ENCODE measurements at places on chromosomes 2 and 18.
A peak's percentile ranks its signal among the peaks of the same experiment; 100 is the strongest.

DNA sequence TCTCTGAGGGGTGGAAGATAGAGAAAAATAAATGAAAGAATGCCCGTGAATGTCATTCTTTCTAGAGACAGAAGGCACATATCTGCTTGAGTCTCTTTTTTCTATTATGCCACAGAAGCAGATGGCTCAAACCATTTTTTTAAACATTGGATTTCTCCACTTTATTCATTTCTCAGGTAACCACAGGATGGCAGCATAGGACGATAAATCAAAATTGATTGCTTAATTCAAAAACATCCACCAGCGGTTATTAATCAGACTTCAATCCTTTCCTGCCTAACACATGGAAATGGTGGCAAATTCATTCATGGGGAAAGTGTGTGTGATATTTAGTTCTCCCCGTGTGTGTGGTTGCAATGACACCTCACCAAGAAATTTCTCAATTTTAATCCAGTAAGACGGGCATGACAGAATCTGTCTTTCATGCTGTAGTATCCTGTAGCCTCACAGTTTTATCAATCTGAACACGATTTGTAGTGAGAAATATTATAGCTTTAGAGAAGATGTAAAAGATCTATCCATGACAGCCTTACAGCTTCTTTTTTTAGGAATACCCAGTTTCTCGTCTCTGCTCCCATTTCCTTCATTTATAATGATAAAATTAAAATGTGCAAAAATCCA, 72.2 kb downstream of the DSC3 start:
- DNase-seq = no peak

DNA sequence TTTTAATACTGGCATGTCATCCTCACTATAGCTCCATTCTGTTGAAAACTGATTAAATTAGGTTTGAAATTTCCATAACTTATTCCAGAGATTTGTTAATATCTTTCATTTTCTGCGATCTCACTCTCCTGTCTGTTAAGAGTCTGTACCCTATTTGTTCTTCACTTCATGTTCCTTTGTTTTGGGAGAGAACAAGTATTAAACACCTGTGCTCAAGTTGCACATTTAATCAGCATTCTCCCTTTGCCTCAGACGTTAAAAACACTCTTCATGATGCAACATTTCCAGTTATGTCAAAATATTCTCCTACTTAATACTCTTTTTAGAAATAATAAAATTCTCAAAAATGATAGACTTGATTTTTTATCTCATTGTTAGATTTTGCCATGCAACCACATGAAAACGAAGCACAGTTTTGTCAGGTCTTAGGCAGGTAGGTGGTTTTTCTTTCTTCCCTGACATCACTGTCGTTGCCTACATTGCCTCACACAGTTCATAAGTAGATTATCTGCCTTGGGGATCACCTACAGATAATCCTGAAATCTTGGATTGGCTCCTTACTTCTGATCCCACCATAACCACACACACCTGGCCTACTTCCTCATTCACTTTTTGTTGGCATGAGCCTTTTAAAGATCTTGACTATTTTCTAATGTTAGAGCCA, 109.9 kb downstream of the GAREM1 start:
- no peak for DNase-seq

- no peak for DNase-seq
These were observed 52.5 kb downstream of the POMC start for GRCh38 chr2:25115902-25116301.

DNA sequence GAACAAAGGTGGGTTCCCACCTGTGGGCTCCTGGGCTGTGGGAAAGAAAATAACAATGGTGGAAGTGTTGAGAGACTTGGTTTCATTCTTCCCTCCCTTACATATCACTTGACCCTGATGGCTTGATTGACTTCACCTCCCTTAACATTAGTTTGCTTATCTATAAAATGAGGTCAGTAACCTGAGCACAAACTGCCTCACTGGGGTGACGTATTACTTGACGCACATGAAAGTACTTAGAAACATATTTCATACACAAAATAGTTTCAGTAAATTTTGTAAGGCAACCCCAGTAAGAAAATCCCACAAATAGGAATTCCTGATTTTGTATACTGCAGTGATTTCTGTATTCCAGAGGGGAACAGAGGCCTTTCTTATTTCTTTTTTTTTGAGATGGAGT, 29.4 kb upstream of the LPIN2 start:
- DNase-seq = no peak

- no peak for DNase-seq
These were observed 43.6 kb downstream of the ADI1 start for GRCh38 chr2:3475771-3476170.

DNA sequence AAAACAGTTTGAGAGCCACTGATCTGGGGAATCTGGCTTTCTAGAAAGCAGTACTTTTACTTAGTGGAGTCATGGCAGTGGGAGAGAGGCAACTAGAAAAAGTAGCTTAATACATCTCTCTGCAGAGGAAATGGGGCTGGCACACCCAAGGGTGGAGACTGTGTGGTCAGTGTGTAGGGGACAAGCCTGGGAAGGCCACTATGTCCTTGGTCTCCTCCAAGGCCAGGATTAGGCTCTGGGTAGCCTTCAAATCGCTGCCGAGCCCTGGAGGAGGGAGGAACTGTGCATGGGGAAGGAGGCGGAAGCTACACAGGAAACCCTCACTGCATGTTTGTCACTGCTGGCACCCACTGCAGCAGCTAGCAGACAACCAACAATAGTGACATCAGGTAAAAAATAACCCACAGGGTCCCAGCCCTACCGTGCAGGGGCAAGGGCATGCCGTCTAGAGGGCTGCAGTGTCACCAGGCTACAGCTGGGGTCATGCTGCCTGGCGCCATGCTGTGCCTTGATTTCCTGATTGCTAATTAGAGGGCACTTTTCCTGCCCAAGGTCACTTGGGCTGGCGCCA, 34.8 kb downstream of the LBH start:
- DNase-seq = peak; percentile 25

- DNase-seq = no peak
These were observed 14.5 kb upstream of the ZBTB14 start for GRCh38 chr18:5309888-5310470.

GRCh38 chr2:85741833-85742455, 11.8 kb upstream of the ATOH8 start:
- no peak for DNase-seq

- no peak for DNase-seq
These were observed 80.9 kb downstream of the ASAP2 start for GRCh38 chr2:9287400-9288045.

GRCh38 chr2:96870626-96871255, 861 bp upstream of the SEMA4C start:
- DNase-seq = no peak

GRCh38 chr2:31660812-31661335, 80.1 kb upstream of the SRD5A2 start:
- no peak for DNase-seq

DNA sequence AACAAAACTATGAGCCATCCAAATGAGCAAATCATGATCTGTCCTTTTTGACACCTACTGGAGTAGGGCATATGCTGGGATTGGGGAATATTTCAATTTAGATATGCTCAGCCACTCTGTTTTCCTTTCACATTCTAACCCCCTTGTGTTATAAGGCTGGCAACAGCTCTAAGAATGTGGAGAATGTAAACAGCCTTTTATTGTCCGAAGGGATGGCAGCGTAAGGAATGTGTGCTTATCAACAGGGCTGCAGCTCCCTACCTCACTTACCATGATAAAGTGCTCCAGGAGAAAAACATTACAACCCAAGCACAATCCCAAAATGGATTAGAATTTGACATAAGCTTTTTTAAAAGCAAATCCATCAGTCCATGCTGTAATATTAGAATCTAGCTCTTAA, 2.2 kb downstream of the NXPH2 start:
- no peak for DNase-seq

DNA sequence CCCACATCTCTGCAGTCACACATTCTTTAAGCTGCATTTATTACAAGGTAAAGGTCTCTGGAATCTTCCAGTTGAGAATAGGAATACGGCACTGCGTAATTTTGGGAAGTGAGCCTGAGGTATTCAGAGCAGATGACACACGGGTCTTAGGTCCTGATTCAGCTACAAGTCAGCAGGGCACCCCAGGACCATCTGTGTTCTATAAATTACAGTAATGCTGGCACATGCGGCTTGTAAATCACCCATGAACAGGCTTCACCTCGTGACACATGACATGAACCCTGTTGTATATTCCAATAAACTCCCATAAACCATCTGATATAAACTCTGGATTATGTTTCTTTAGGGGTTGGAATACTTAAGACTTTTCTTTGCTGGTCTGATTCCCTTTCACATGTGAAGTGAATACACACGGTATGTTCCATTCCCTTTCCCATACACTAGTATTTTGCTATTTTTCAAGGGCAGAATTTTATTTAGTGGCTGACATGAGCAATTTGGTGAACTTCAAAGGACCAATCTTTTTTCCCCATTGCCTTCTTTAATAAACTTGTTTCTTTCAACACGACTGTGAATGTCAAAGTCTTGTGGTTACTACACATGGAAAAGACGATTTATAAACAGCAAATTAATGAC, 298.6 kb downstream of the MEIS1 start:
- no peak for DNase-seq

GRCh38 chr2:36451512-36451911, 95.9 kb downstream of the CRIM1 start:
- DNase-seq = no peak

- no peak for DNase-seq
These were observed 73.4 kb downstream of the ZFP36L2 start for GRCh38 chr2:43152741-43153647.

DNA sequence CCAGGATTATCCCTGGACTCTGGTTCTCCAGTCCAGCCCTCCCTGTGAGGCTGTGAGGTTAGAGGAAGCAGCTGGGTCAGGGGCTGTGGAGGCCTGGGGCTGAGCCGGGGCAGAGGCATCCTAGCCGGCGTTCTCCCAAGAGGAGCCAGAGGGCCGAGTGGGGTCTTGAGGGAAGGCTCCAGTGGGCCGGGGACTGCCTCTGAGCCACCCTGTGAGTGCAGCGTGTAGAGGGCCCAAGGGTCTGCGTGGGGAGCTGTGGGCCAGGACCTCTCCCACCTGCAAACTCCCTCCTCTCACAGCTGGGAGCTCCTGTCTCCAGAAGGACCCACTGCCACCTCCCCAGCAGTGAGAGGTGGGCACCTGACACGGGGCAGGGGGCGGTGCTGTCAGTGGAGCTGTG, 41.0 kb downstream of the GLI2 start:
- DNase-seq = no peak

GRCh38 chr2:103669531-103669930, 907.7 kb downstream of the TMEM182 start:
- no peak for DNase-seq

GRCh38 chr2:145108361-145108778, 588.5 kb upstream of the ZEB2 start:
- DNase-seq = no peak

DNA sequence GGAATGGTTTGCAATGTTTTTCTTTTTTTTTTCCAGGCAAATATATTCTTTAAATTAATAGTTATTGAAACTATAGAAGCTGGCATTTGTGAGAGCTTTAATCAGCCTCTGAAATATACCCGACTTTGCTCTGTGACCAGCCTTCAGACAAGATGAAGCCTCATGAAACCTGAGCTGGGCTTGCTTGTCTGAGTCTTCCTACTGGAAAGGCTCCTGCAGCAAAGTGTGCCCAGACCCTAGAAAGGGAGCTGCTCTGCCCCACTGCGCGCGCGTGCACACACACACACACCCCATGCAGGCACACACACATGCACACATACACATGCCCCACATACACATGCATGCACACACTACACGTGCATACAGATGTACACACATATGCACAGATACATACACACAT, 203.3 kb upstream of the NT5C1B start:
- no peak for DNase-seq

GRCh38 chr2:235500761-235501672, 7.2 kb downstream of the AGAP1 start:
- DNase-seq = no peak

GRCh38 chr18:47842836-47843235, 87.6 kb downstream of the SMAD2 start:
- DNase-seq = no peak

- DNase-seq = no peak
These were observed 34.7 kb upstream of the CALCRL start for GRCh38 chr2:187482796-187483195.

DNA sequence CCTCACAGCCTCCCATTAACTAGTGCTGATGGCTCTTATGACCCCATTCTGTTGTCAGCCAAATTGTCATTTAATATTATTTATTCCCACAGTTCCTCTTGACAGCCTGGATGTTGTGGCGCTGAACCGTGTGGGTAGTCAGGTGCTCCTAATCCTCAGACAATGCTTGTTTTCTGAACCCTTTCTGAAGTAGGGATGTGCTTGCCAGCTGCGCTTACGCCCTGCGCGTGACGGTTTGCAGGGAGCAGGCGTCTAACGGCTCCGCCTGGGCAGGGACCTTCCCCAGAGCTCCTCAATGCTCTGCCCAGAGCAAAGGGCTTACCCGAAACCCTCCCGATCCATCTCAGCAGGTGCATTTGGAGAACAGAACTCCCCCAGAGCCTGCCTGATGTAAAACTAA, 358.2 kb upstream of the MYT1L start:
- no peak for DNase-seq

DNA sequence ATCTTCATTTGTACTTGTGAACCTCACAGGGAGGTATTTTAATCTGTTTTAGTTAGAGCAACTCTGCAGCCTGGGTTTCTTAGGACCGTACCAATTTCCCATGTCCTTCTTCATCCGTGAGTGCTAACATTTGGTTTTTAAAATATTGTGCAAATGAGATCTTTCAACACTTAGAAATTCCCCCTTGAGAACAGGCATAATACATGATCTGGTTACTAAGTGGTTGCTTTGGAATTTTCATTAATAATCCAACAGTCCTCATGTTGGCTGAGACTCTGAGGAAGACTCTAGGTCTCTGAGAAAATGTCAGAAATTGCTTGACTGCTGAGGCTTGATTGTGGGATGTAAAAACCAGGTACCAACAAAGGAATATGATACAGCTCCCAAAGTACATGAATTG, 125.6 kb upstream of the CDCA7 start:
- no peak for DNase-seq

GRCh38 chr2:81481242-81481993, 1176.9 kb upstream of the LRRTM1 start:
- no peak for DNase-seq

DNA sequence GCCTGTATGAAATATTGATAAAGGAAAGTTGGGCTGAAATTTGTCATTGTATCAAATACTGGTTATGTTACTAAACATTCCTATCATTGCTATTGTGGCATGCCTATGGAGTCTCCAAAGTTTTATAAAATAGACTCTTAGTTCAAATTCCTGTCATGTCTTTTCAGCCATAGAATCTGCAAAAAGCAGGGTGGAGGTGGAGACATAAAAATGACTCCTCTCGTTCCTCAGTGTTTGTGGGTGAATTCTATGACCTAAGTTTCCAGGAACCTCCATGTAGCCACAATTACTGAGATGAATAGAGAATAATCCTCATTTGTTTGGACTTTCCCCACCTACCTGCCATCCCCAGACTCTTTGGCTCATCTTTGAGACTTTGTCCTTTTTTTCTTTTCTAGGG, 326.3 kb upstream of the ETAA1 start:
- DNase-seq = no peak

All from activated CD8-positive, alpha-beta memory T cell treated with anti-CD3 and anti-CD28 coated beads for 1 hour (primary cell).